Mammary epithelial cell (primary cell): ENCODE measurements at places on chromosomes 13 and 19. TPM values are rescaled to one million over a fixed set of nuclear protein-coding genes. Genes with fewer than 3 reads are reported as not detected.

FUZ gene
- total RNA-seq, result 9.2 TPM

SGCG gene
- not detected for total RNA-seq

GGACT gene
- total RNA-seq, result 4.5 TPM

ZNF700 gene
- total RNA-seq, result 7.5 and 10.4 TPM in 2 replicates

LGALS14 gene
- not detected in 2 replicates for total RNA-seq

MAST1 gene
- total RNA-seq, result 0.50 TPM

RFPL4A gene
- total RNA-seq, result not detected

MAN2B1 gene
- 57.2 and 67.2 TPM in 2 replicates for total RNA-seq

RXFP2 gene
- not detected in 2 replicates for total RNA-seq

C19orf85 gene
- not detected in 2 replicates for total RNA-seq

SPTBN4 gene
- total RNA-seq, result 0.50 TPM

GJA3 gene
- total RNA-seq, result 1.7 and 2.8 TPM in 2 replicates

ONECUT3 gene
- not detected for total RNA-seq

TMEM150B gene
- not detected for total RNA-seq

PRR19 gene
- total RNA-seq, result 0.61 and 1.7 TPM in 2 replicates

IGFLR1 gene
- total RNA-seq, result 1.4 and 3.1 TPM in 2 replicates

PPP5C gene
- total RNA-seq, result 49.0 TPM

ZNF628 gene
- 2.7 TPM for total RNA-seq

ZNF331 gene
- total RNA-seq, result 7.2 TPM in 2 replicates

ACTMAP gene
- 1.0 TPM for total RNA-seq

CEACAM4 gene
- not detected in 2 replicates for total RNA-seq

ASPDH gene
- not detected in 2 replicates for total RNA-seq
